ENCODE measurements at places on chromosomes 6 and 20.

GRCh38 chr6:30267423-30267822 lies 54.2 kb upstream of the TRIM26 start:
- no peak for DNase-seq

DNA sequence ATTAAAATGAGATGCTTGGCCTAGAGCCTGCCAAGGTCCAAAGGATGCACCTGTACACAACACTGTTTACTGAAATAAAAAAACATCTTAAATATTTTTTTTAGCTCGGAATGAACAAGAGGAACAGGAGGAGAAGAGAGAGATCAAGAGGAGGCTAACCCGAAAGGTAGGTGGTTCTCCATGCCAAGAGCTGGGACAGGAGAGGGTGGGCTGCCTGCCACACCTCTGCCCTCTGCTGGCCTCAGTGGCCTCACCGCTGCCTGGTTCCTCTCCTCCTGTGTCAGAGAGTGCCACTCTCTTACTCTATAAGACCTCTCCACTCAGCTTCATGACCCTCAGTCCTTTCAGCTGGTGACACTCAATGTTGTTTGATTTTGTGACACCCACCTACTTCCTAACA lies 50.2 kb downstream of the TBC1D7 start:
- no peak for DNase-seq

GRCh38 chr6:43488667-43489276 lies 11.4 kb downstream of the TJAP1 start:
- DNase-seq: no peak

GRCh38 chr6:109295109-109295773 lies 87.0 kb downstream of the CD164 start:
- DNase-seq: no peak

DNA sequence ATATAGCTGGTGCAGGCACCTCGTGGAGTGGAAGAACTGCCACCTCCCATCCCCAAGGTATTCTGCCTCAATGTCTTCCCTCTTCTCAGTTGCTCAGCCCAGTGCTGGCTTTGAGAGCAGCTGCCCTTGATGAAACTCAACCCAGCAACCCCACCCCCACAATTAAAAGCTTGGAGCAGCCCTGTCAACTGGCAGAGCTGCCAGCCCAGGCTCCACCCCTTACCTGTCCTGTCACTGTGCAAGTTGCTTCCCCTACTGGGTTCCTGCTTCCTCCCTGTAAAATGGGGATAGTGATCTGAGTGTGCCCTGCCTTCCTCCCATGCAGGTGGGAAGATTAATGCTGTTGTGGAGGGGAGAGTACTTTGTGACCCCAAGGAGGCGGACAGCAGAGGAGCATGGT lies 4.5 kb downstream of the TMEM63B start:
- DNase-seq: no peak

DNA sequence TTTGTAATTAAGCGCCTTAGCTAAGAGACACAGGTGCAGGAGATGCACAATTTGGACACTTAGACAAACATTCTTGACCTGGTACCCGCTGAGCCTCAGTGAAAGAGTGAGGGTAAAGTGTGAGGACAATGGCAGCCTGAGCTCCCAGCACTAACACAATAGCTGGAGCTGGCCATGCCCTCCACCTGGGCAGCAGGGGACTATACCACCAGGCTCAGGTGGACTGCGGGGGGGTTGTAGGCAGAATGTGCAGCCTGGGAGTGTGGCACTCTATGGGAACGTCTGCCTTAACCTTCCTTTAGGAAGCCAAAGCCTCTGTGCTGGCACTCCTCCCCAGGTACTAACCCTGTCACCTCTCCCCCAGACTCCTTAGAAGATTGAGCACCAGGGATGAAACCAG lies 23.6 kb downstream of the PRKN start:
- no peak for DNase-seq

DNA sequence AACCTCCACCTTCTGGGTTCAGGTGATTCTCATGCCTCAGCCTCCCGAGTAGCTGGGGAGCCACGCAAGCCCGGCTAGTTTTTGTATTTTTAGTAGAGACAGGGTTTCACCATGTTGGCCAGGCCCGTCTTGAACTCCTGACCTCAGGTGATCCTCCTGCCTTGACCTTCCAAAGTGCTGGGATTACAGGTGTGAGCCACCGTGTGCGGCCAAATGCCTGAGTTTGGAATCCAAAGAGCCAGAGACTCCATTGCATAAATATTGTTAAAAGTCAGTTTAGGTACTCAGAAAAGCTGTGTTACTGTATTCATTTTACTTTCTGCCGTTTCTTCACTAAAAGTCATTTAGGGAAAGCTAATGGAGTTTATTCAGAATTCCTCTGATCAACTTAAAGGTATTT lies 137.3 kb downstream of the SULF2 start:
- DNase-seq: no peak

GRCh38 chr20:38730989-38731737 lies 6.9 kb downstream of the SLC32A1 start:
- peak; percentile 59 for DNase-seq

- DNase-seq: no peak
Measured at GRCh38 chr20:19934792-19935491, 82.2 kb upstream of the NAA20 start.

DNA sequence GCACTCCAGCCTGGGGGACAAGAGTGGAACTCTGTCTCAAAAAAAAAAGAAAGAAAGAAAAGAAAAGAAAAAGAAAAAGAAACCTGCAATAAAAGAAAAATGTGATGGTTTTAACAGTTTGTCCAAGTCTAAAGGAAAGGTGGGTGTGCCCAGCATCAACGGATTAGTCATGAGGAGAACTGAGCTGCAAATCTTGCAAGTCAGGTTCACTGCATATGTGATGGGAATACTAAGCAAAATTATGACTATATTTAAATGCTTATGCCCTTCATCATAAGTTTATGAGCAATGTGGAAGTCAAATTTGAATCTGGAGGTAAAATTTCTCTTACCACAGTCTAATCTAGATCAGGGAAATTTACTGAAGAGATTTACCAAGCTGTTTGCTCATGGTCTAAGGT lies 13.1 kb upstream of the CDK19 start:
- no peak for DNase-seq

DNA sequence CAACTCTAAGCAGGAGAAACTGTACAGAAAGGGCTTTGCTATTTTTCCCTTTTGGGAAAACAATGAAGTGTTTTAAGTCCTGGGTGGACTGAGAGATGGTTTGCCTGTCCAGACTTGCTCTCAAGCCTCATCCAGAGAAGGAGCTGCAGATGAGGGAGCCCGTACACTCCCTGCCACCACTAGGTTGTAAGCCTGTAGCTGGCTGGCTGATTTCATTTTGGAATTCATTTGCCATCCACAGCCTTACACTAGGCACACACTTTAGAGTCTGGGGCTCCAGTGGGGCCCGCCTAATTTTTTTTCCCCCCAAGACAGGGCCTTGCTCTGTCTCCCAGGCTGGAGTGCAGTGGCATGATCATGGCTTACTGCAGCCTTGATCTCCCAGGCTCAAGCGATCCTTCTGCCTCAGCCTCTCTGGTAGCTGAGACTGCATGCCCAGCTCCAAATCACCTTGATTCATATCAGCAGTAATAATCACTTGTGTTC lies 28.4 kb downstream of the POFUT1 start:
- no peak for DNase-seq
